Stimulated activated CD8-positive, alpha-beta memory T cell treated with anti-CD3 and anti-CD28 coated beads, Interleukin-12 subunit alpha, Interleukin-12 subunit beta, amount 100 ng/mL, for 1 hour (primary cell): ENCODE measurements at places on chromosomes 1 and 21.

GRCh38 chr1:175579956-175580750 is 163.2 kb downstream of the TNR start:
- no peak for DNase-seq

- DNase-seq = no peak
Observed at GRCh38 chr1:37237948-37238347, 203.6 kb upstream of the GRIK3 start.

DNA sequence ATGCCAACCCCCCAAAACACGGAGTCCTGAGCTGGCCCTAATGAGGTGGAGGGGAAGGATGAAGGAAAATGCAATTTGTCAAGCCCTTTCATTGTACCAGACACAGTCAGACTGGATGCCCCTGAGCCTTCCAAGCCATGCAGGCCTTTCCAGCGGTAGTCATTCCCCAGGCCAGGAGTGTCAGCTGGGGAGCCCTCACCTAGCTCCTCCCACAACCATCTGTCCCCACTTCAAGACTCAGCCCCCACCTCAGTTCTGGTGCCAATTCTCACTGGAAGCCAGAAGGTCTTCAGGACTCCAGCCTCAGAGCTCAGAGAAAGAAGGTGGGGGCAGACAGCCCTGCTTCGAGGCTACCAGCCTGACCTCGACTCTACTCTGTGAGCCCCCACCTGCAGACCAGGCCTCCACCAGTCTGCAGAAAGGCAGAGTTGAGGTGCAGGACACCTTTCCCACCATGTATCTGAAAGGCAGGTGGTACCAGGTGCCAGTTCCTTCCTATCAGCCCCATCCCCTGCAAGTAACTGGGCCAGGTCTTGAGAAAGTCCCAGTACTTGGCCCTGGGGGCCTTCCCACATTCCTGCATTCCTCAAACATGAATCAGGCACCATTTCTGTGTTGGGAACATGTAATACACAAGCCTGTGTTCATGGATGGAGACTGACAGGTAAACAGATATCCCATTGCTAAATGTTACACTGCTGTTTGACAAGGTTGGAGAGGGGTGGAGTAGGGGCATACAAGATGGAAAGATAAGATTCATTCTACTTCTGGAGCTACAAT is 180.6 kb upstream of the EDN2 start:
- no peak for DNase-seq

- no peak for DNase-seq
Observed at GRCh38 chr1:116031302-116031835, 55.1 kb downstream of the SLC22A15 start.

DNA sequence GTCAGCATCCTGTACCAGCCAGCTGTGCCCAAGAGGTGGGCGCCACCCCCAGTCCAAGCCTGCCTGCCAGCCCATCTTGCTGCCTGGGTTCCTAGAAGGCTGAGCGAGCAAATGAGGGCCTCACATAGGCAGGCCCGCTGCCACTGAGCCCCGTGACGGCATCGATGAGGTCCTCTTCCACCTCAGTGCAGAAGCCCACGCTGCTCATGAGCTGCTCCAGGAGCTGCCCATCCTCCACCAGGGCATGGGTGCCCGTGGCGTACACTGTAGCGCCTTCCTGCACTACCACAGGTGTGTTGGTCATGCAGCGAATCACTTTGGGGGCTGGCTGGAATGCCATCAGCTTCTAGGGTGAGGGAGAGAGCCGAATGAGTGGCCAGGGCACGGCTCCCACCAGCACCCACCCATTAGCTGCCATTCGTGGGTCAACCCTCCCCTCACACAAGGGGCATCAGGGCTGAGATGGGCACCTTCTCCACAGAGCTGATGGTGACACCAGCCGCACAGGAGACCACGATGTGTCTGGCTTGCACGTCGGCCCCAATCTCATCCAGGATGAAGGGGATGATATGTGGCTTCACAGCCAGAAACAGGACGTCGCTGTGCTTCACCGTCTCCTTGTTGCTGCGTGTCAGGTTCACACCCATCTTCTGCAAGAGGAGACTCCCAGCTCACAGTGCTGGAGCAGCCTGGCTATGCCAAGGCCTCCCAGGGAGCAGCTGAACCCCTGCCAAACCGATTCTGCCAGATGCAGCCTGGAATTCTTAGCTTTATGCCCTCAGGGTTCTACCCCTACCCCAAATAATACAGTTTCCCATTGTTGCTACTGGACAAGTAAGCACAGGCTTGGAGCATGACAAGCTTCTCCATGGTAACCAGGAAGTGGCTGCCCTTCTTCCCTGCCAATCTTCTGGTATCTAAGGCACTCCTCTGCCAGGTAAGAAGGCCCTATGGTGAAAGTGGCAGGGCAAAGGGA is 2.0 kb downstream of the PYCR2 start:
- DNase-seq = no peak

- DNase-seq = no peak
Observed at GRCh38 chr21:19013916-19014315, 610.3 kb upstream of the TMPRSS15 start.

DNA sequence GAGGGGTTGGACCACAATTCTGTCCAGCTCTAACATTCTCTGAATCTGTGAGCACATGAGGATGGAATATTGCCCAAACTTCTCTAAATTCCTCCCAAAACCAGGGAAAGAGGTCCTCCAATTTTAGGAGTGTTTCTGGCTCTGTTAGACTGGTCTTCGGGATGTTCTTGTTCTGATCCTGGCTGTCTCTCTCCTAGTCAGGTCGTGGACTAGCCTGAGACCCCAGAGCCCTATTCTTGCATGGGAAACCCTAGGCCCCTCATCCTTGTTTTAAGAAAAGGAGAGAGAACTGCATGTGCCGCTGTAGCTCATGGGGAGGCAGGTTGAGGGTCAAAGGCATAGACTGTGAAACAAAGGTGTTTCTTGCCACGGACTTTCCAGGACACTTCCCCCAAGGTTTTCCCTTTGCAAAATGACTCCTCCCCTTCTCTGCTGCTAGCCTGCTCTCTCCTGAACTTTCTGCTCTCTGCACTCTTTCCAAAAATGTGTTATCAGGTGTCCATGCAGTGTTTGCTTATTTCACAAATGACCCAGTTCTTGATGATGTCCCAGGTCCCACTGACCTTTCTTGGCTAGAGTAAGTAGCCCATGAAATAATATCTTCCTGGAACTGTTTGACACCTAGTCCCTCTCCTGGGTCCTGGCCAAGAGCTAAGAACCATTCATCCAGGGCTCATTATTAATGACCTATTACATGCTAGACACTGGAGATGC is 29.3 kb upstream of the RD3 start:
- DNase-seq = no peak

GRCh38 chr1:213783893-213784292 is 203.9 kb upstream of the PROX1 start:
- no peak for DNase-seq

DNA sequence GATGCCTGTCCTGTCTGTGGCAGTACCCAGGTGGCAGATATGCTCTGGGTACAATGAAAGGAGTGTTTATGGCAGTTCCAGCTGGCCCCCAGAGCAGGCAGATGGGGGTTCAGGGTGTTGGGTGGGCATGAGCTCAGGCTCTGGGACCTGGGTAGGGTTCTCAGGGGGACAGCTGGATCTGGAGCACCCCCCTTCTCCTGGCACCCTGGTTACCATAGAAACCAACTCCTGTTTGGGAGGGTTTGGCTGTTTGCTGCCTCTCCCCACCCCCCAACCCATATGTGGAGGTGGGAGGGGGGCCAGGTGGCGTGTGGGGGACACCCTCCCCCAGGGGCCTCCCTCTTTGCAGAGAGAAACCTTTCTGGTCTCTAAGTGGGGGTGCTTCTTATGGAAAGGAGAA is 7.1 kb downstream of the FOXO6 start:
- no peak for DNase-seq

DNA sequence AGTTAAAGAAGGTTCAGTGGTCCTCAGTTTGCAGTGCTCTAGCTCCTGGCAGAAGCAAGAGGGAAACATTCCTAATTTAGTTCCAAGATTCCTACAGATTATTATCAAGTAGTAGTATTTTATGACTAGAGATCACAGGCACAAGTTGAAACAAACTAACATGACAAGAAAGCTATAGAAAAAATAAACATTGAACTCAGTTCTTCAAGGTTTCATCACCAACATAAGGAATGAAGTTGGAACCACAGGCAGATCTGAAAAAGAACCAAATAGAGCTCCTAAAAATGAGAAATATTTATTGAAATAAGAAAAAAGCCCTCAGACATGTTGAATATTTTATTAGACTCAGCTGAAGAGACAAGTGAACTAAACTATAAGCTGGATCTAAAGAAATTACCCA is 40.6 kb downstream of the PDC start:
- DNase-seq = no peak

- no peak for DNase-seq
Observed at GRCh38 chr1:79100385-79100784, 93.9 kb upstream of the ADGRL4 start.

GRCh38 chr1:7366286-7366954 is 404.7 kb upstream of the VAMP3 start:
- DNase-seq = no peak

DNA sequence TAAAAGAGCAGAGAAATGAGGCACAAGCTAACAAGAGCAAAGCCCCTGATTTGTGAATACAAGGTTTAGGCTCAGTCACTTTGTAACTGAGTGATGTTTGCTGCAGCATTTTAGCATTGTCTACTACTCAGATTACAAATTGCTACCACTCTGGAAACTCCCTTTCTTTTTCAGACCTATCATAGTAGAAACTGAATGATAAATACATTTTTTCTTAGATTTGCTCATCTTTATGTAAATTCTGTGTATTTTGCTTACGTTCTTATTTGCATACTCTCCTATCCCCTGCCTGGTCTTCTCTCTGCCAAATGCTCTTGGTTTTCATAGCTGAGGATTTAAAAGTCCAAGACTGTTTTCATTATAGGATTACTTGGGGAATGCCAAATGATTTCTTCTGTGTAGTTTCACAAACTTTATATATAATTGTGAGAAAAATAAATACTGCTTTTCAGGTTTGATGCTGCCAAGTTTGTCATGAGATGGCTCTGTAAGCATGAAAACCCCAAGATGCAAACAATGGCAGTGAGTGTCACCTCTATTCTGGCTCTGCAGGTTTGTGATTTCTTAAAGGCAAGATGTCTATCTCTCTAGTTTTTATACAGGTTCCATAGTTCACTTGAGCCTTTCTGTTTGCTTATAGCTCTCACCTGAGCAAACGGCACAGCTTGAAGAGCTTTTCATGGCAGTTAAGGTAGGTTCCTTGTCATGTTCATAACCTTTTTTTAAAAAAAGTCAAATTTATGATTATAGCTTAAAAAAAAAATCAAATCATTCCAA is 24.7 kb downstream of the ZYG11A start:
- DNase-seq = no peak

GRCh38 chr1:53560581-53561502 is 101.6 kb downstream of the DMRTB1 start:
- DNase-seq = no peak

DNA sequence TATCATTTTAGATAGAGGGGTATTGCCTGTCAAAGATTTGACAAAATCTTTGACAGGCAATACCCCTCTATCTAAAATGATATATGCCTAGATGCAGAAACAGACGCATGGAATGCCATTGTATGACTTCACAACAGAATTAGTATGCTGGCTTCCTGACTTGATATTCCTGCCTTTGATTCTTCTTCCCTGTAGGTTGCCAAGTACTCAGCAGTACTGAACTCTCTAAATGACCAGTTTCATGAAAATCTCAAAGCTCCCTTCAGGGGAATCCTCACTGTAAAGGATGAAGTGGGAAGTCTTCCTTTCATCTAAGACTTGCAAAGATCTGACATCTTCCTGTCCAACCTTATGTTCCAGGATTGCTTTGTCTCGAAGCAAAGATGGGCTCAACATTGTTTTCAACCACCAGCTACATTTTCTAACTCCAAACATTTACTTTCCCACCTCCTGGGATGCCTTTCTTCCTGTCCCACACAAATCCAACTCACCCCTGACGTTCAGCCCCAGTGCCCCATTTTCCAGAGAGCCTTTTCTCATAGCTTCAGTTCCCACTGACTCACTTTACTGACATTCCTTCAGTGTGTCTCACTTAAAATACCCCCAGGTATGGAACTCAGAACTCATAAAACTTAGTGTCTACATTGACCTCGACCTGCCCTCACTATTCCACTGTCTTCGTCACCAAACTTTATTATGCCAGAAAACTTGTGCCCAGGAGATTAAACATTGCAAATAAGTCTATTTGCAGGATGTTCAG is 67.3 kb upstream of the KCNJ6 start:
- DNase-seq = no peak

DNA sequence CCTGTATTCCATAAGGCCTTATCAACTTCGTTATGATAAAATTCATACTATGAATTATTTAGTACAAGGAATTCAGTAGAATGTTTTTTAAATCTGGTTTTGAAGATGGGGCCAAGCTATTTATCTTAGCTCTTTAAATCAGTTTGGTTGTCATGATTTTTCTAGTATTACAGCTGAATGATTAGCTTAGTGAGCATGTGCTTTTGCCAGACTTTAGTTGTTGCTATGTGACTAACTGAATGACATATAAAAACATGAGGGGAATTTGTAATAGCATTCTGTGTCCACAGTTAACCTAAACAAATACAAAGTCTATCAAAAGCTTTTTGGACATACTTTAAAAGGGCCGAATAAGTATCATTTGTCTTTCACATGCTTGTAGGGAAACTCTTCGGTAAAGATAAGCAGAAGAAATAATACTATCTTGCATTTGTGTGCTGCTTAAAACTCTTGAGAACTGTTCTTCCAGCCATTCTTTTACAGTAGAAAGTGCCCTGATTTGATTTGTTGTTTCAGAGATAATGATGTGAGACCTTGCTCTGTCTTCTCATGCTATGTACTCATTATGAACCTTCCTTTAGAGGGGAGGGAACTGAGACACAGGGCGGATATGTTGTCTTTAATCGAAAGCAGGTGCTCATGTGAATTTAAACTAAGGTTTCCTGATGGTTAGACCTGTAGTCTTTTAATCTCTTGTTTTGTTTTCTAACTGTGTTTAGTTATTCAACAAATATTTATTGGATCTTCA is 18.8 kb downstream of the NEK7 start:
- no peak for DNase-seq

- no peak for DNase-seq
Observed at GRCh38 chr1:89631816-89632656, 884 bp upstream of the LRRC8C start.

- no peak for DNase-seq
Observed at GRCh38 chr1:114224196-114224907, 70.7 kb upstream of the SYT6 start.

GRCh38 chr1:243507001-243507671 is 251.3 kb downstream of the SDCCAG8 start:
- no peak for DNase-seq

DNA sequence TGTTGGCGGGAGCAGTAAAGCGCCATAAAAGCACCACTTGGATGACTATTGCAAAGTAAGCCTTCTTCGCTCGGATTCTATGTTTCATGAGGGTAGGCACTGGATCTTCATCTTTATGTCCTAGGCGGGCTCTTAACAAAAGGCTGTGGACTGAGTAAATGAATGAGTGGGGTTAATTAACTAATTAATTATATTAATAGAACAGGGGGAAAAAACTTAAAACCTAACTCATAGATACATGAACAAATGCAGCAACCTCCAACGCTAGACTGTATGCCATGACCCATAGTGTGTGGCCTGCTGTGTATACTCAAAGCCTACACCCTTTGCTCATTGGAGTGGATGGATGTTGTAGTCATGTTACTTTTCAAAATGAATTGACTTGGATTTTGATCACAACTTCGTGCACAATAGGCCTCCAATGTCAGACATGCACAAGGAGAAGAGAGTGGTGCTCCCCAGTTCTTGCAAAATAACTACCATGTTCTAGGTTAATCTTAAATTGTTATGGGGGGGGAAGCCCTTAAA is 417 bp upstream of the GFI1 start:
- DNase-seq = no peak

- no peak for DNase-seq
Observed at GRCh38 chr1:164783778-164784555, 225.0 kb downstream of the PBX1 start.

GRCh38 chr21:44836666-44837471 is 19.0 kb upstream of the SUMO3 start:
- no peak for DNase-seq
